ENCODE measurements at places on chromosomes 11 and 22.
A peak's percentile ranks its signal among the peaks of the same experiment; 100 is the strongest.

GRCh38 chr11:61541598-61541997, 33.0 kb downstream of the LRRC10B start:
- no peak for DNase-seq

GRCh38 chr11:108847298-108847990, 182.6 kb downstream of the DDX10 start:
- no peak for DNase-seq

DNA sequence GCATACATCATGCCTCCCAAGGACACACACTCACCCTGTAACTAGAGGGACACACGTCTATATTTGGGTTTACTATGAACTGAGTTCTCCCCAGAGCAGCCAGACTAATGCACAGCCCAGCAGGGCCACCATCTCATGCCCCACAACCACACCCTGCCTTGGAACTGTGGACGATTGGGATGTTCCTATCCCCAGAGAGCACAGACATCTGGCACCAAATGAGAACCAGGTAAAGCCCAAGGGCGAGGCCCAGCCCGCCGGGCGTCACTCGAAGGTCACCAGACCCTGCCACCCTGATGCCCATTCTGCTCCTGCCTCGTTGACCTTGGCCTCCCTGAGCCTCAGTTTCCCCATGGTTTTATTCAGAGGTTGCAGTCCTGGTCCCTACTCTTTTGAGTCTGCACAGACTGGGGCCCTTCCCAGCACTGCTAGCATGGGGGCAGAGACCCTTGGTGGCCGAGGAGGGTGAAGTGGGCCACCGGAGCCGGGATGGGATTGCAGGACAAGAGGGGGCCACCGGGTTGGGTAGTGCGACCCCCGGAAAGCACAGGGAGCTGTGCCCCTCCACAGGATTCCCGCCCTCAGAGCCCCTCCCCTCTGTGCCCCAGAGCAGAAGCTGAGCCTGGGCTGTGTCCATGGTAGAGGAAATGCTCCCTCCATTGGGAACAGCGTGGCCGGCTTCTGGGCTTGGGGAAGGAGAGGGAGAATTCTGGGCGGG, 56.8 kb downstream of the IGLL5 start:
- peak; percentile 29 for DNase-seq

- DNase-seq: peak; percentile 50
Observed at GRCh38 chr11:107859459-107860239, 1.1 kb upstream of the SLC35F2 start.

- DNase-seq: no peak
Observed at GRCh38 chr11:77883775-77884174, 62.8 kb downstream of the AAMDC start.

DNA sequence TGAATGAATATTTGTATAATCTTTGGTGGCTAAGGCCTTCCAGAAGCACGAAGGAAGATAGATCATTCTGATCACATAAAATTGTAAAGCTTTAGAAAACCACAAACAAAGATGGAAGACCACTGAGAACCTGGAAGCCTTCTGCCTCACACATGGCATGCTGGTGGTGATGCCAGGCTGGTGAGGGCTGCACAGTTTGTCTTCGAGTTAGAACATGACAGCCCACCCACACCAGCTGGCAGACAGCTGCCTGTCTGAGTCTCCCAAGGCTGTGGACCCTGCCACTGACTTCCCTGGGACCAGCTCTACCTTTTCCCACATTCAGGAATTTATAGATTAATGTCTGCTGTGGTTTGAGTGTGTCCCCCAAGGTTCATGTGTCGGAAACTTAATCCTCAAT, 48.8 kb upstream of the B3GAT1 start:
- DNase-seq: no peak

- DNase-seq: no peak
Observed at GRCh38 chr11:44575288-44575672, 9.8 kb downstream of the CD82 start.

GRCh38 chr11:107669893-107670601, 41.8 kb downstream of the SLN start:
- DNase-seq: no peak

DNA sequence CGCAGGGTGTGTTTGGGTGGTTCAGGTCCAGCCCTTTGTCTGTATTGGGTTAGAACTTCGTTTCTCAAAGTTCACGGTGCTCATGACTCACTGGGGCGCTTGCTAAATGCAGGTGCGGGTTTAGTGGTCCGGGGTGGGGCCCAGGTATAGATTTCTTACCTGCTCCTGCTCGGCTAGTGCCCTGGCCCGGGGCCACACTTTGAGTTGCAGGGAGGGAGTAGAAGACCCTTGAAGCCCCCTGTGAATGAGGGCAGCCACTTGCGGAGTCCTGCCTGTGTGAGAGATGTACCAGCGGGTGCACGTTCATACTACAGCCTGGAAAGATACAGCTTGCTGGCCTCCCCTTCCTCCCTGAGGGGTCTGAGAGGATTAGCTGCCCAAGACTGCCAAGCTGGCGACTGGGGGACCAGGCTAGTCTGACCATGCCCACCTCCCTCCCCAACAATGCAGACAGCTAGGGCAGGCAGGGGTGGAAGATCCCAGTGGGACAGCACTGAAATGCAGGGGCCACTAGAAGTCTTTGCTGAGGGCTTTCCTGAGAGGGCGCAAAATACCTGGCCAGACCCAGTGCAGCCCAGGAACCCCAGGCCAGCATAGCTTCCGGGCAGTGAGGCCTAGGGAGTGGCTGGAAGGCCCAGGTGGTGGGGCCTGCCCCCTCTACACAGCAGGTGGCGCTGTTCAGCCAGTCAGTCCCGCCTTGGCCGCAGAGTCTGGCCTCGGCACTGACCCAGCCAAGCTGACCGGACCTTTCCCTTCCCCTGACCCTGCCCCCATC, 5.1 kb upstream of the MYRF start:
- DNase-seq: peak; percentile 81

- no peak for DNase-seq
Observed at GRCh38 chr11:831118-831864, 1.5 kb upstream of the CD151 start.

DNA sequence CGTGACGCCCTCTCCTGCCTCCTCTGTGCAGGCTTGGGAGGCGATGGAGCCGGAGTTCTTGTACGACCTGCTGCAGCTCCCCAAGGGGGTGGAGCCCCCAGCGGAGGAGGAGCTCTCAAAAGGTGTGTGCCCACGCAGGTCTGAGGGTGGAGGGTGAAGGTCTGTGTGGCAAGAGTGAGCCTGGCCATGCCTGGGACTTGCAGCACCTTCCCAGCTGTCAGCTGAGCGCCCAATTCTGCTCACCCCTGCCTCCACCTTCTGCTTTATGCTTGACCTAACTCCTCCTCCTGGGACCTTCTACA, 2.5 kb downstream of the PARVG start:
- no peak for DNase-seq

DNA sequence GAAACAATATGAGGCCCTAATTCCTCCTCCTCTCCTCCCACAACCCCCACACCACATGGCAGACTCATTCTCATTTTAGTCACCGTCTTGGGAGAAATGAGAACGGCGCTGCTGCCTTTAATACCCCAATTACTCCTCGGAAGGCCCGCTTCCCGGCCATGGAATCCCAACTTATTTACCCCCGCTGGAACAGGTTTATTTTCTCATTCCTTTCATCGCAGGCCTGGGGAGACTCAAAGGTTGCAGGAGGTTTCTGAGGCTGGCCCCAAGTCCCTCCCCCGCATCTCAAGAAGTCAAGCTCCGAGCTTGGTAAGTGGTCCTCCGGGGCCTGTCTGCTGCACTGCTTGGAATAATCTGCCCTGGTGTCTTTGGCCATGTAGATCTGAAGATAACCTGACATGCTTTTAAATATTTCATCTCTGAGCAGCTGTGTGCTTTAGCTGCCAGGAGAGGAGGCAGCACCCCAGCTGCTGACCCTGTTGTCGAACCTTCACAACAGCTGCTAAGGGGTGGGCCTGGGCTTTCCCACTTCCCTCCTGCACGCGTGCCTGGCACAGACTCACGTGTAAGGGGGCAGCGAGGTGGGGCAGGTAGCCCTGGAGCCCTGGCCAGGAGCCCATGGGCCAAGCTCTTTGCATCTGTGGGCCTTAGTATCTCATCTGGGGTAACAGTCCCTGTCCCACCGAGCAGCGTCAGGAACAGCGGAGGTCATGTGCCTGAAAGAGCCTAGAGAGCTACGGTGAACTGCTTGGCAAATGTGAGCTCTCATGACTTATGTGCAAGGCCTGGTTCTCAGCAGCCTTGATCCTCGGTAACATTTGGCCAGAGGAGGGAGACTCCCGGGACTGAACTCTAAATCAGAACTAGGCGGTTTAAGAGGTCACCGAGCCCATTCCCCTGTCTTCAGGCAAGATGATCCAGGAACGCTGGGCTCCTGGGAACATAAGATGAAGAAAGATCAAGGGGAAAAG, 164.6 kb downstream of the ST3GAL4 start:
- DNase-seq: no peak

- DNase-seq: no peak
Observed at GRCh38 chr11:48675945-48676344, 187.4 kb downstream of the OR4A47 start.

GRCh38 chr22:36267058-36267457, 14.1 kb downstream of the APOL1 start:
- no peak for DNase-seq

DNA sequence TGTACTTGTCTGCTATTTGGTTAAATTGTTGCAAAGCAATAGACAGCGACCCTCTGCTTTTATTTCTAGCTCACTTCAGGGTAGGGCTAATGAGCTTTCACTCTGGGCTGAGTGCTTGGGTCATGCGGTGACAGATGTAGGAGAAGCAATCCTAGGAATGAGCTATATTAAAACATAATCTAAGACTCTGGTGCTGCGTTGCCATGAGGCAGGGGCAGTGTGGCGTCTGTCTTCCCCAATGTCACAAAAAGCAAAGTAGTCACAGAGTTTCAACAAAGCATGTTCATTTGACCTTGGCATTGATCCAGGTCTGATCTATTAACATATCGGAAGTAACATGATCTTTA, 55.5 kb upstream of the GRAMD1B start:
- DNase-seq: no peak

DNA sequence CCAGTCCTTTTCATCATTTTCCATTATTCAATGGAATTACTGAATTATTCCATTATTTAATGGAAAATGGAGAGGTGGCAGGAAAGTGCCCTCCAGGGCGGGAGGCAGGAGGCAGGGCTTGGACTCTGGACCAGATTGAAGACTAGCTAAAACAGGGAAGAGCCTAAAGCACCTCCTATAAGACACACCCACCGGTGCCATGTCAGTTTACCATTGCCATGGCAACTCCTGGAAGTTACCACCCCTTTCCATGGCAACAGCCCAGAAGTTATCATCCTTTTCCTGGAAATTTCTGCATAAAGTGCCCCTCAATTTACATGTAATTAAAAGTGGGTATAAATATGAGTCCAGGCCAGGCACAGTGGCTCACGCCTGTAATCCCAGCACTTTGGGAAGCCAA, 443.7 kb downstream of the TBC1D22A start:
- no peak for DNase-seq

DNA sequence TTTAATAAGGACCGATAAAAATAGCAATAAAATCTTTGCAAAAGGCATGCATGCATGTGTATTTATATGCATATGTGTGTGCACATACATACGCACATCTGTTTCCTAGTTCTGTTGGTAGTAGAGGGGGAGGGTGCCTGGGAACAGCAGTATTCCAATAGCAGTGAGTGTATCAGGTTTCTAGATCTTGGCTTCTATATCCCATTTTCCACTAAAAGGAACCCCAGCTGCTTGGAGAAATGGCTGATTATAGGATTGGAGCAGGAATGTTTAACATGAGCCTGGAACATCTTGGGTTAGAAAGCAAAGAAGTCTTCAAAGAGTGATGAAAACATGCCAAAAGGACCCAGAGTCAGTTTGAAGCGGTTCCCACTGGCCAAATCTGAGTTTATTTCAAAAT, 21.0 kb downstream of the TNRC6B start:
- no peak for DNase-seq

DNA sequence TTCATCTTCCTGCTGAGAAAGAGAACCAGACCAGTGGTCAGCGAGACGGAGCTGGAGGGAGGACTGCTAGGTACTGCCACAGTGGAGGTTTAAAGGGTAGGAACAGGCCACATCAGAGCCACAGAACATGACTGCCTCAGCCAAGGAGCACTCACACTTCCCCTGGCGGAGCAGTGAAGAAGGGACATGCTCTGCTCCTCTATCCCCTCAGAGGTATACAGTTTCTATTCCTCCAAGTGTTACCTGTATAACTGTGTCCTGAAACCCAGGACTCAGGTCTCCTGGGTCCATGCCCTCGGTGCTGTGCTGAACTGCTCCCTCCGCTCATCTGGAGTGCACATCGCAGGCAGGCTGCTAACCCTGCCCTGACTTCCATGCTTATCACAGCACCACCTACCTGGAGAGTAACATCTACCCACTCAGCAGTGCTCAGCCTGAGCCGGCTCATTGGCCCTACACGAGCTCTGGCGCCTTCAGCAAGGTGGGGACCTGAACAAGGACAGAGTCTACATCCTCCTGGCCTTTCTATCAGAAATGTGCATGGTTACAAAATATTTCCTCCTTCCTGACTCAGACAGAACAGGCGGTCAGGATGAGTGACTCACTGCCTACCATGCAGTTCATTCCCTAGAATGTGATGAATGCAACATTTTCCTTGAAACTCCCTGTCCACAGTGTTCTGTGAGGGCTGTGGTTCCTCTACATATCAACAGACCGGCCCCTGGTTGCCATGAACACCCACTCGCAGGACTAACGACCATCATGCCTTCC, 52.9 kb downstream of the C11orf58 start:
- no peak for DNase-seq

DNA sequence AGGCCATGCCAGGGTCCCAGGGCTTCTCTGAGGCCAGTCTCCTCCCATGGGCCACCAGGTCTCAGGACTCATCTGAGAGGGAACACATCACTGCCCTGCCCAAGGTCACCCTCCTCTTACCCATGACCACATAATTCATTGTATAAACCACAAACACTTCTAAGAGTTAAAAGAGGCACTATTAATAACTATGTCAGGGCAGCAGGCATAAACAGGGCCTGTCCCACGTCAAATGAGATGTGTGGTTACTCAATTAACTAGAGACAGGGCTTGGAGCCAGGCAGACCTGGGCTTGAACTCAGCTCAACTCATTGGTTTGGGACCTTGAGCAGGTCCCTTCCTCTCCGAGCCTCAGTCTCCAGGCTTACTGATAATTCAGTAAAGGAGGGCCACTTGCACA, 33.1 kb downstream of the ARAP1 start:
- no peak for DNase-seq

DNA sequence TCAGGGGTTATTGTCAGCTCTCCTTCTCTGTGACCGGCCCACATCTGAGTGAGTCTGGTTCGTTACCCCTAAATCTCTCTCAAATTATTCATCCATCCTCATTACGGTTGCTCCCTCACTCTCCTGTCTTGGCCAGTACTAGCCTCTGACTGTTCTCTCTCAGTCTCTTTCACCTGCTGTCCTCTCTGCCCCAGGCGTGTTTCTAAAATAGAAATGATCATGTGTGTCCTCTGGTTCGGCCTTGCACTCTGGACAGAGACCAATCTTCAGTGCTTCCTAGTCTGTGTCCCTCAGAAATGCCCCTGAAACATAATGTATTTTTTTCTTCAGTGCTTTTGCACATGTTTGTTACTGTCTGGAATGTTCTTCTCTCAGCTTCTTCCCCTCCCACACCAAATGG, 4.9 kb downstream of the PSMD13 start:
- no peak for DNase-seq

DNA sequence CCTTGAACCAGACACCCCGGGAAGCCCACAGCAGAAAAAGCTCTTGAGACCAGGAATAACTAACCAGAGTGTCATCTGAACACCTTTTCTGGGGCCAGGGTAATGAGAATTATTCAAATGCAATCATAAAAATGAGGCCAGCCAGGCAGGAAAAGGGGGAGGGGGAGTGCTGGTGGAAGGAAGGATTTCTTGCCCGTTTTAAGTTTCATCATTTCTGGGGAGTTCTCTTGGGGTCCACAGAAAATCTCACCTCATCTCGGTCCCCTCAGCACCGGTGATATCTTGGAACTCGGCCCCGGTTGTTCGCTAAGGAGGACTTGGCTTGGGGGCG, 495 bp upstream of the PKNOX2 start:
- DNase-seq: no peak

- DNase-seq: no peak
Observed at GRCh38 chr22:35605851-35606481, 11.2 kb downstream of the MB start.

All from ureter (tissue), 1 donor.